ENCODE measurements at places on chromosomes 6 and 20. TPM values are rescaled to one million over a fixed set of nuclear protein-coding genes. Genes with fewer than 3 reads are reported as not detected.

XKR7 gene
- total RNA-seq: not detected

DNA sequence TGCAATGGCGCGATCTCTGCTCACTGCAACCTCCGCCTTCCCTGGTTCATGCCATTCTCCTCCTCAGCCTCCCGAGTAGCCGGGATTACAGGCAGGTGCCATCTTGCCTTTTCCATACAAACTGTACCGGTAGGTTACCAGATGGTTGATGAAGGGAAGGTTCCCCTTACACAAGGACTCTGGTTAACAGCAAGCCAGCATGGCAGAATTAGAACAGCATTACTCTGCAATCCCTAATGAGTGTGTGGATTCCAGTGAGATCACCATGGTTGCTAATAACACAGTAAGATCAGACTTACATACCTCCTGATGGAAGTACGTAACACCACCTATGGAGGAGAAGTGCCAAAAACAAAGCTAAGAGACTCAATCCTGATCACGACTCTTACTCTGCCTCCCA, 51.7 kb downstream of the TTI1 start:
- no peak for DNase-seq

IL17A gene
- not detected for total RNA-seq

TSPO2 gene
- not detected for total RNA-seq

DNA sequence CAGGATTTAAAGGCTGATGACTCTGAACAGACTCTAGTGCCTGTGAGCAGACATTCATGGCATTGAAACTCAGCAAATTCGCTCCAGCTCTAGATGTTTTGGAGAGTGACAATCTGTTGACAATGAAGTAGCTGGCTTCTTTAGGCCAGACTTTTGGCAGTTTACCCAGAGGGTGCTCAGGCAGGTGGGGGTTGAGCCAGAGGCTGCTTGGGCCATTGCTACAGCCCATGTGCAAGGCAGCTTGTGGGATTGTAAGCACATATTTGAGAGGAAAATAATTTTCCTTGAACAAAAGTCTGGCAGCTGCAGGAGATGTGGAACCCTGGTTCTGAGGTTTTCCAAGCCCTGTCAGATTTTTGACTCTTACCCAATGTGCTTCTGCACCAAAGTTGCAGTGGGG, 311.6 kb downstream of the CDC5L start:
- no peak for DNase-seq

DNA sequence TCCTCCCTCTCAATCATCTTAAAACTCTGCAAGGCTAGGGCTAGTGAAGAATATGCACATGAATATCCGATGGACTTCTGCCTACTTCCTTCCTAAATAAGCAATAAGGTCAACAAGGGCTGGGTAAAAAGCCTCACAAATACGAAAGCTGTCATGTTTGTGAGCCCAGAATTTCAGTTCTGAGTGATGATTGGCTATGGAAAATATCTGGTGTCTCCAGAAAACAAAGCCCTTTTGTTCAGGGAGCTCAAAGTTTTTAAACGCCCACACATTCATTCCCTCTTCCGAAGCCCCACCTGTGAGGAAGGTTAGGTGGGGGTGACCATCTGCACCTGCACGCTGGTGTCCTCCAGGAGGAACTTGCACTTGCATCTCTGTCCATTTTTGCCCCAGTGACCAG, 126.9 kb upstream of the ARMC2 start:
- DNase-seq: no peak

APCDD1L gene
- total RNA-seq: not detected

DNA sequence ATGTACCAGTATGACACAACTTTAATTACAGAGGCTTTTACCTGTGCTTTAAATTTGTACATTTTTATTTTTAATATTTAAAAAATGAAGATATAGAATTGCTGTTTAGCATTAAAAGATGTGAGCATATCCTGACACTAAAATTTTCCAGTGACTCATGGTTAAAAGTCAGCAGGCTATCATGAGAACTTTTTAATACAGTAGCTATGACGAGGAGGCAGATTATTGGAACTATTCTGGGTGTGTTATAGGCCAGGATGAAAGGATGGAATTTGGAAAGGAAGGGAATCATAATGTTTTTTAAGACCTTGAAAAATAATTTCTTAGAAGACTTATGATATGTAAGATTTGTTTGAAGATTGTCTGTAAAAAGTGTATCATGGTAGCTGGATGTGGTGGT, 91.0 kb downstream of the GFRA4 start:
- no peak for DNase-seq

DNA sequence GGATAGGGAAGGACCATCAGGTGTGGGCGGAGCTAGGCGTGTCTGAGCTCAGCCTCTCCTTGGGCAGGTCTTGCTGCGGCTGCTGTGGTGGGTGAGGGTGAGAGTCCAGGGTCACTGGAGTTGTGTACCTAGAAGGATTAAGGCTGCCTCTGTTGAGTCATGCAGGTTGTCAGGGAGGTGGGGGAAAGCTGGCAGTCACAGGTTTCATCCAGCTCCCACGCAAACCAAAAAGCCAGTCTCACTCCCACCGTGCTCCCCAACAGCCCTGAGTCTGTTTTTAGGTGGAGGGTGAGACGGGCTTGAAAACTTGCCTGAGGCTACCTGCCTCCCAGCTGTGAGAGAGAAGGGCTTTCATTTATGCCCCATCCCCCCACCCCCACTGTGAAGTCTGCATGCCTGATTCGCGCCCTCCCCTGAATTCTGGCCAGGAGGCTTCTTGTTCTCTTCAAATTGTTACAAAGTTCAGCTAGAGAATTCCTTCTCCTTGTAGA, 161.5 kb downstream of the MYLK4 start:
- DNase-seq: no peak

Data from stomach (tissue), 19 donors.